ENCODE measurements at places on chromosomes 3 and 15.

DNA sequence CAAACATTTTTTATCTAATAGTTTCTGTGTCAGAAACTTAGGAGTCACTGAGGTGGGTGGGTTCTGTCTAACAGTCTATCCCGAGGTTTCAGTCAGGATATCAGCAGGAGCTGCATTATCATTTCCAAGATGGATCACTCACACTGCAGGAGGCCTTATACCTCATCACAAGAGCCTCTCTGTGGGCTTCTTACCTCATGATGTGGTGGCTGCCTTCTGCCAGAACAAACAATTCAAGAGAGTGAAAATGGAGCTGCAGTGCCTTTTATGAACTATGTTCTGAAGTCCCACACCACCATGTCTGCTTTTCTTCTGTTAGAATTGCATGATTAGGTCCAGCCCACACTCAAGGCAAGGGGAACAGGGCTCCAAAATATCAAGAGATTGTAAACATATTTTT, 27.9 kb downstream of the RFX7 start:
- DNase-seq = no peak

DNA sequence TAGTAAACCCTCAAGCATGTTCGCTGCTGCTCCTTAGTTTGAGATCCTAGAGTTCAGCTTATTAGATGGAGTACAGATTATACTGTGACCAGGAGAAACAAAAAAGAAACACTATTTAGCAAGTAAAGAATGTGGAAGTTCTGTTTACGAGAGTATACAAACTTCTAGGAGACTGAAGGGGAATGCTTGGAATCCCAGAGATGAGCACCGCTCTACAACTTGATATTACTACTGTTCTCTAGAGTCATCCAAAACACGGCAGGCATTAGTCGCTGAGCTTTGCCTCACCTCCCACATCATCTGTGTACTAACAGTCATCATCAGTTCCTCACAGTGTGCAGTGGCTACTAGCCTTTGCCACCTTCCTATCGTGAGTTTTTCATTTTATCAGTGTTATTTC, 121.4 kb upstream of the CHRM5 start:
- no peak for DNase-seq

DNA sequence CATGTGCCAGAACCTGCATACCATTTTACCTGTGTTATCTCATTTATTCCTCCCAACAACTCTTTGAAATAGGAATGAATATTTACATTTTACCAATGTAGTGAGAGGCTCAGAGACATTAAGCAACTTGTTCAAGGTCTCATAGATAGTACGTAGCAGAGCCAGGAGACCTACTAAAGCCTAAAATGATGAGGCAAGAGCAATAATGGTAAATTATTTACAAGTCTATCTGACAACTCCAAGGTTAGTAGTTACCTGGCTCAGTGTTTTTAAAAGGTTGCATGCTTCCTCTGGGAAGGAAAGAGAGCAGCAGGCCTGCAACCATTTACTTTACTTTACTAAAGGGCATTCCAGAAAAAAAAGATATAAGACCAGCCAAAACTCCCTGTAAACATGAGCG, 103.0 kb downstream of the CFAP20DC start:
- no peak for DNase-seq

- DNase-seq = no peak
These were observed 68.2 kb downstream of the POLQ start for GRCh38 chr3:121477589-121477988.

DNA sequence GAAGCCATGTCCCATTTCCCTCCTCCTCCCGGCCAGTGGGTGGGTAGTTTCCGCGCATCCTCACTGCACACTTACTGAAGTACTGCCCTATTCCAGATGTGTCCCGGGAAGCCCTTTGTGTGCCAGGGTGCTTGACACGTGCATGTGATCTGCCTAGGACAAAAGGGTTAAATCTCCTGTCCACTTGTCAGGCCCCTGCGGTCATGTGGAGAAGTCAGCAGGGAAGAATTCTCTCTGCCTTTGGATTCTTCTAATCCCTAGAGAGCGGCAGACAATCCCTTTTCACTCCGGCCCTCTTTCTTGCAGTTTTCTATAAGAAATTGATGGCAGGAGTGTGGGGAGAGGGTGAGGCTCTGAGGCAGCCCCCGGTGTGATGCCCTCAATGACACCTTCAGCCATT, 19.8 kb downstream of the ST8SIA2 start:
- no peak for DNase-seq

Measured in mucosa of descending colon (tissue), 3 donors.